Activated CD4-positive, alpha-beta T cell treated with anti-CD3 and anti-CD28 coated beads, Interleukin-2, amount 50 U/mL, for 4 hours (primary cell): ENCODE measurements at places on chromosomes 16 and 17.

DNA sequence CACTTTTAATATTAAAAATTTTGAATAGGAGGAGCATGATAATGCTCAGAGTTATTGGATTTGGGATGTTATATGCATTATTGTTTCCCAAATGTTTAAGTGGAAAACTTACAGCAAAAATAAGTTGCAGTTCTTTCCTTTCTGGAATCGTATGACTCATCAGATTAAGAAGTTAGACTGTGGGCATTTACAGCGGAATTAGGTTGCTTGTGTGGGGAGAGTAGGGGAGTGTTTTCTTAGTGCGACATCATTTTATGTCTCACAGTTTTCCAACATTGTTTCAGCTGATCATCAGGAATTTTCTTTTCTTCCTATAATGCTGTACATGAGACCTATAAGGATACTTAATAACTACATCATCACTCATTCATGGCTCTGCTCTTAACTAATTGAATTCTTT, 1631.8 kb downstream of the CDH8 start:
- DNase-seq: no peak

DNA sequence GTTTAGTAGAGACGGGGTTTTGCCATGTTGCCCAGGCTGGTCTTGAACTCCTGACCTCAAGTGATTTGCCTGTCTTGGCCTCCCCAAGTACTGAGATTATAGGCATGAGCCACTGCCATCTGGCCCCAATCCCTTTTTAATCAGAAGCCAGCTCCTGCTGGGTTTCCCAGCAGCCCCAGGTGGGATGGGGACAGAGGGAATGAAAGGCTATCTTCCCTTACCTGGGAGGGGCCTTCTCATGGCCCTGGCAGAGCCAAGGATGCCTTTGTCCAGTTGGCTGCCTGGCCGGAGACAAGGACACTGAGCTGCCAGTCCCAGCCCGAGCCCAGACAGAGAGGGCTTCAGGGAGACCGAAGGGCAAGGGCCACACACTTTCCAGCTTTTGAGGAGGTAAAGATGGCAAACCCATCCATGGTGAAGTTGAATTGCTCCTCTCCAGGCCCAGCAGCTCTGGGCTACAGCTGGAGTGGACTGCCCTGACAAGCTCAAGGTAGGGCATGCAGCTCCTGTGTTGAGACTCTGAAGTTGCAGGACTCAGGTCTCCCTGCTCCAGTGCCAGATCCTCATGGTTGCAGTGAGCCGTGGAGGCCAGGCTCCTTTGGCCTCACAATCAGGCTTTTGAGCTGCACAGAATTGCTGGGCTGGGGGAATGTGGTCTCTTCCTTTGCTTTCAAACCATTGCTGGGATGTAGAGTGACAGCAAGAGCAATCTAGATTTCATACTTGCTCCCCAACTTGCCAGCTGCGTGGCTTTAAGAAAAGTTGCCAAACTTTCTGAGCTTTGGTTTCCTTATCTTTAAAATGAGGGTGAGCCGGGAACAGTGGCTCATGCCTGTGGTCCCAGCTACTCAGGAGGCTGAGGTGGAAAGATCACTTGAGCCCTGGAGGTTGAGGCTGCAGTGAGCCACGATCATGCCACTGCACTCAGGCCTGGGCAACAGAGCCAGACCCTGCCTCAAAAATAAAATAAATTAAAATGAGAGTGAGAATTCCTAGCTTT, 44.5 kb upstream of the IL34 start:
- DNase-seq: no peak

DNA sequence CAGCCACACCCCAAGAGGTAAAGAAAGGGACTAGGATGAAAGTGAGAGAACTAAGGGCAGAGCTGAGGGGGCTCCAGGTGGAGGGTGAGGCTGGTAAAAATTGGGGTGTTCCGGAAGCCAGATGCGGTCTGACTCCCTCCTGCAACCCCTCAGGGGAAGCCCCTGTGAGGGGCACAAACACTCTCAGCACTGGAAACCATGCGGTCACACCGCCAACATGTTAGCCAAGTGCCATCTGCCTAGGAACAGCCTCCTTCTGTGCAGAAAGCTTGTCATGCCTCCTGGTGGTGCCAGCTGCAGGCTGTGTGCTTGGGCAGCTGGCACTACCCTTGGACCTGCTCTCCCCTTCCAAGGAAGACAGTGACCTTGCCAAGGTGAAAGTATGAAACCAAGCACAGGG, 83.5 kb upstream of the RPL38 start:
- no peak for DNase-seq

GRCh38 chr16:50533317-50533716, 14.9 kb upstream of the NKD1 start:
- no peak for DNase-seq

- DNase-seq: no peak
These were observed 1.3 kb downstream of the MT1X start for GRCh38 chr16:56683424-56684172.

- DNase-seq: no peak
These were observed 94.2 kb downstream of the KATNIP start for GRCh38 chr16:27644165-27644564.

DNA sequence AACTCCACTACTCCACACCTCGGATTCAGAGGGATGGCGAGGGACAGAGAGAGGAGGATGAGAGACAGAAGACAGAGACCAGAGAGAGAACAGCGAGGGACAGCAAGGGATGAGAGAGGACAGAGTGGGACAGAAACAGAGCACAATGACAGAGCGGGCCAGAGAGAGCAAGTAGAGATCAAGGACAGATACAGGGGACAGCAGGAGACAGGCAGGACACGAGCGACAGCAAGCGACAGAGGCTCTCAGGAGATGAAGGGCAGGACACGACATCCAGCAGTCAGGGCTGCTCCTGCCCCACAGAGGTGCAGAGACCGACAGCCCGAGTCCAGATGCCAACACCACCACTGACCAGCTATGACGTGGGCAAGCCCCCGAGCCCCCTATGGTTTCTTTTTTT, 14.9 kb downstream of the CORO7 start:
- no peak for DNase-seq

- DNase-seq: peak; percentile 48
These were observed at the start of gene ACSF3 for GRCh38 chr16:89093602-89094251. Gene ACSF3 (plus strand): TSS chr16:89093852. CDS start chr16:89100682, 6,830 bp downstream.

DNA sequence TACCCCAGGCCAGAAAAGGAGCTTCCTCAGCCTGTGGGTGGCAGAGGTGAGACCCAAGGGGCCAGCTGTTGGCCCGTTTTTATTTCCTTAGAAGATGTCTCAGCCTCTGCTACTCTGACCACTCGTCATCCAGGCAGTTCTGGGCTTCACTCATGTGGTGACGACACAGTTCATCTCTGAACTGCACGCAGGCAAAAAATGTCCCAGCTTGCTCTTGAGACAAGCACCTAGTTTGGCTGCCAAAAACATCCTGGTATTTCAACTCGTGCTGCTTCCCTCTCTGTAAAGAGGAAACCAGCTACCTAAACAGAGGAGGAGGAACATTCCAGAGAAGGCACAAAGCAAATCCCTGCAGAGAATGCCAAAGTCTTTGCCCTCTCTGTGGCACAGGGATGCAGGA, 125.7 kb downstream of the XYLT1 start:
- no peak for DNase-seq

DNA sequence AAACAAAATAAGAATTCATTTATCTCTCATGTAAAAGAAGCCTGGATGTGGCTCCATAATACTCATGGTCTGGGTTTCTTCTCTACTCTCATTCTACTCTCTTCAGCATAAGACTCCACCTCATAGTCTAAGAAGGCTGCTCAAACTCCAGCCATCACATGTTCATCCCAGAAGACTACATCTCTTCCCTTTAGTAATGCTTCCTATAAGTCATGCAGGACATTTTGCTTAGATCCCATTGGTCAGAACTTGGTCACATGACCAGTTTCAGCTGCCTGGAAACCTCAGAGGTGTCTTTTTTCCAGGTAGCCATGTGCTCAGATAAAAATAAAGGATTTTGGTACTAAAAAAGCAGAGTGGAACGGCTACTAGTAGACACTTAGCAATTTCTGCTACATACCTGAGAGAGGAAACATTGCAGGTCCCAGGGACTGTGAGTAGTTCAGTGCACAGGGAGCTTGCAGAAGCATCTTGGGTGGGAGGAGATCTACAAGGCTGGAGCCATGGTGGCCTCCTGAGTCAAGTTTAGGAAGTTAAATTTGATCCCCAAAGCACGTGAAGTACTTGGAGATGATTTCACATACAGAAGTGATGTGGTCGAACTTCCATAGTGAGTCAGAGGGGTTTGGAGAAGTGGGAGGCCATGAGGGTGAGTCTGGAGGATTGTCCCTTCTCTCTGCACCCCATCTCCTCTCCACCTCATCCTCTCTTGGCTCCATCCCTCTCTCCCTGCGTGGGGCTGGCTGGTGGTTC, 110.2 kb downstream of the CCDC182 start:
- no peak for DNase-seq

DNA sequence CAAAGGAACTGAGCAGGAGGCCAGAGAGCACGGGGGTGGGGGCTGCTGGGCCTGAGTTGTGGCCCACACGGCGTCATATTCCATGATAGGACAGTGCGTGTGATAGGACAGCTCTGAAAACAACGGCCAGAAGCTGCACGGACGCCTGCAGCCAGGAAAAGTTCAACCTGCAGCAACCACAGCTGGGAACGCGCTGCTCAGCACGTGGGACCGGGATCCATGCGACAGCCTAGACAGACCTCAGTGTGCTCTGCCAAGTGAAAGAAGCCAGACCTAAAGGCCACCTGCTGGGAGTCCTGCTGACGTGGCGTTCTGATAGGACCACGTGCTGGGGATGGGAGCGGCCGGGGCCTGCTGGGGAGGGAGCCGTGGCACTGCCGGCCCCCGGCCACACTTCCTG, 21.6 kb downstream of the CTU2 start:
- DNase-seq: no peak

- no peak for DNase-seq
These were observed 39.8 kb downstream of the TNFRSF13B start for GRCh38 chr17:16932156-16932555.

GRCh38 chr17:42783791-42784138, 3.4 kb downstream of the WNK4 start:
- DNase-seq: no peak

GRCh38 chr17:6575596-6575988, 19.2 kb upstream of the PITPNM3 start:
- no peak for DNase-seq

DNA sequence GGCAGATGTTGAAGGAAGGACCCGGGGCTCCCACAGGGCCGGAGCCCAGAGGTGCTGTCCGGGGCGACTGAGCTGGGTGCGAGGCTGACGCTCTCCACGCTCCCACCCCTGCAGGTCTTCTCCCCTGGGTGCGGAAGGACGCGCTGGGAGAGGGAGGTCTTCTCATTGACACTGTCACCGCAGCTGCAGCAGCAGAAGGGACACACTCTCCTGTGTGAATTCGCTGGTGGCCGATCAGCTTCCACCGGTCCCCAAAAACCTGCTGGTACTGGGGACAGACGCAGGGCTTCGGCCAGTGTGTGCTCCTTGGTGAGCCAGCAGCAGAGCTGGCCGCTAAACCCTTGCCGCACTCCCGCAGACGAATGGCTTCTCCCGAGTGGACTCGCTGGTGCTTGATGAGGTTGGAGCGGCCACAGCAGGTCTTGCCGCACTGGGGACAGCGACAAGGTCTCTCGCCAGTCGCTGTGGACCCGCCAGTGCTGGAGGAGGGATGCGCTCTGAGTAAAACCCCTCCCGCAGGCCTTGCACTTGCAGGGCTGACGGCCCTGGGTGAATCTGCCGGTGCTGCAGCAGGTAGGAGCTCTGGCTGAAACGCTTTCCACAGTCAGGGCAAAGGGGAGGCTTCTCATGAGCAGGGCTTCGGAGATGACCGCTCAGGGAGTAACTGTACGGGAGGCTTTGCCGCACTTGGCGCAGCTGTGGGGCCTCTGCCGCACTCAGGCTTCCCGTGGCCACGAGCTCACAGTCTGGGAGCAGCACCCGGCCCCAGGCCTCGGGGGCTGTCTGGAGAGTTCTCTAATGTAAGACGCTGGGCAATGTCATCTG, 6.2 kb downstream of the ZNF843 start:
- no peak for DNase-seq

- DNase-seq: no peak
These were observed 628.0 kb downstream of the TMEM114 start for GRCh38 chr16:7962091-7962879.

GRCh38 chr17:71251951-71252350, 868.9 kb upstream of the SOX9 start:
- no peak for DNase-seq

DNA sequence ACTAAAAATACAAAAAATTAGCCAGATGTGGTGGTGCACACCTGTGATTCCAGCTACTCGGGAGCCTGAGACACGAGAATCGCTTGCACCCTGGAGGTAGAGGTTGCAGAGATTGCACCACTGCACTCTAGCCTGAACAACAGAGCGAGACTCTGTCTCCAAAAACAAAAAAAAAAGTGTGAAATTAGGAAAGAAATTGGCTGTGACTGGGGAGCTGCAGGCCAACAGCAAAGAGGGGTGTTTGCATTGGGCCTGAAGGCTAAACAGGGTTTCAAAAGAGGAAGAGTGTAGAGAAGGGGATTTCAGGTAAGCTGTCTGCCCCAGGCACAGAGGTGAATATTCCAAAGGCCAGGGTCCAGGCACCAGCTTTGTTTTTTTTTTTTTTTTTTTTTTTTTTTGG, 9.4 kb downstream of the BMERB1 start:
- DNase-seq: no peak

GRCh38 chr17:39073353-39073752, 78.1 kb downstream of the PLXDC1 start:
- DNase-seq: no peak

DNA sequence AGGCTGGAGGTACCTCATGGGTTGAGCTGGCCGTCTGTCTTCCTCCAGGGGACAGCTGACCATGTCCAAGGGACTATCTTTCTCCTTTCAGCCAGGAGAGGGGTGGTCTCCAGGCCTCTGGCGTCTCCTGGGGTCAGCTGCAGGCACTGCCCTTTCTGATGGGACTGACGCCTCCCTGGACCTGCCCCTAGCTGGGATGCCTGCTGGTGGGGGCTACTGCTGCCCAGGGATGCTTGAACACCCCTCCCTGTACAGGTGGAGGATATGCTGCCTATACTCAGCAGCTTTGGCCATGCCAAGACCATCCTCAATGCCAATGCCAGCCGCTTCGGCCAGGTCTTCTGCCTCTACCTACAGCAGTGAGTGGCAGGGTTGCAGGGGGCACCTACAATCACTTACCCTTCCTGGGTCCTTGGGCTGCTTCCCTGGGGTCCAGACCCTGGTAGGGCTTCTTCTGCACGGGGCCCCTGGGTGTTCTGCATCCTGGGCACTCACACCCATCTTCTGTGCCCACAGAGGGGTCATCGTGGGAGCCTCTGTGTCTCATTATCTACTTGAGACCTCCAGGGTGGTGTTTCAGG, 4.2 kb downstream of the MYO15B start:
- DNase-seq: no peak

- no peak for DNase-seq
These were observed 1.5 kb upstream of the LGALS3BP start for GRCh38 chr17:78981010-78981888.

- no peak for DNase-seq
These were observed 130.3 kb downstream of the ZNF423 start for GRCh38 chr16:49725651-49726050.

DNA sequence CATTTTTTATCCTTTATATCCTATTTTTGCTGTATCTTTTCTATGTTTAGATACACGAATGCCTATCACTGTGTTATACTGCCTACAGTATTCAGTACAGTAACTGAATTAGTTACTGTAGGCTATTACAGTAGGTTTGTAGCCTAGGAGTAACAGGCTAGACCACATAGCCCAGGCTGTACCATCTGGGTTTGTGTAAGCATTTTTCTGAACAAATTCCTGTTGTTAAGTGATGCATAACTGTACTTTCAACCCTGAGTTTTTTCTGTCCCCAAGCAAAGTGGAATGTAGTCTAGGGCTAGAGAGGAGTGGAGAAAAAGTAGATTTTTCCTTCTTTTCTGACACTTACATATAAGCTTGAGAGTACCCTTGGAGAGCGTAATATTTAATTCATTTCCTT, 282.1 kb downstream of the HS3ST3B1 start:
- no peak for DNase-seq
